Right ventricle myocardium superior (tissue), 1 donor: ENCODE measurements at places on chromosomes 16 and 17. TPM values are rescaled to one million over a fixed set of nuclear protein-coding genes. Genes with fewer than 3 reads are reported as not detected.

DNA sequence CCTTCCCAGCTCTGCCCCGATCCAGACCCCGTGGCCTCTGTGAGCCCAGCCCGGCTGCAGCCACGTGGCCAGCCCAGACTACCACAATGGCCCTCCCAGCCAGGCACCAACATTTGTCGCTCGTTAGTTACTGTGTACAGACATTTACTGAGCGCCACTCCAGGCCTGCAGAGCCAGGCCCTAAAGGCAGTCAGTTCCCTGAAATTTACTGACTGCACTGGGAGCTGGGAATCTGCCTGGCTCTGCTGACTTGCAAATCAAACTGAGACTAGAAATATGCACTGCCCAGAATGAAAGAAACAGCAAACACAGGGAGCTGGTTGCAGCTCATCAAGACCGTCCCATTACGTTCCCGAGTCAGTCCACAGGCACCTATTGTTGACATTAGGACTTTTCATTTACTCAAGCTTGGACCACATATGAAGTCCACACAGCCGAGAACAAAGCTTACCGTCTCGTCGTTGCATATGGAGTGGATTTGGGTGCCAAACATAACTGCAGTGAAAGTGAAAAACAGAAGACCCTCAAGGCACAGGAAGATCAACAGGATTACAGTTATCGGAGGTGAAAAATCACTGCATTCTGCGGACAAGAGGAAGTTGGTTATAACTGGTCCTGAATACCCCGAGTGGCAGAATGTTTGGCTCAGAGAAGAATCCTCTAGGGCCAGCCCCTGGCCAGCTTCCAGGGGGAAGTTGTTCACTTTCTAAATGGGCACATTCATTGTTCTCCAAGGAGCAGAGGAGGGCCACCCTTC lies 34.5 kb downstream of the ZDHHC7 start:
- peak; percentile 80 for DNase-seq

DNA sequence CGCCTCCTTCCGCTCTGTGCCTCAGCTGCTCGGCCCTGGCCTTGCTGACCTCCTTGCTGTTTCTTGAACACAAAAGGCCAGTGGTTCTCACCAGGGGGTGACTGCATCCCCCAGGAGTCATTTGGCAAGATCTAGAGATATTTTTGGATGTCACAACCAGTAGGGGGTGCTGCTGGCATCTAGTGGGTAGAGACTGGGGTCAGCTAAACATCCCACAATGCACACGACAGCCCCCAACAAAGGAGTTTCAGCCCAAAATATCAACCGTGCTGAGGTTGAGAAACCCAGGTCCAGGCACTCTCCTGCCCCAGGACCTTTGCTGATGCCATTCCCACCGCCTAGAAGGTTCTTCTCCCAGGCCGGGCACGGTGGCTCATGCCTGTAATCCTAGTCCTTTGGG lies 39.7 kb downstream of the ABCC6 start:
- DNase-seq = no peak

- DNase-seq = no peak
Measured at GRCh38 chr16:3242709-3243108, 7.8 kb upstream of the ZNF200 start.

- DNase-seq = no peak
Measured at GRCh38 chr17:50830352-50830751, 5.0 kb upstream of the WFIKKN2 start.

CHRNE gene
- 0.30 TPM for total RNA-seq

DNA sequence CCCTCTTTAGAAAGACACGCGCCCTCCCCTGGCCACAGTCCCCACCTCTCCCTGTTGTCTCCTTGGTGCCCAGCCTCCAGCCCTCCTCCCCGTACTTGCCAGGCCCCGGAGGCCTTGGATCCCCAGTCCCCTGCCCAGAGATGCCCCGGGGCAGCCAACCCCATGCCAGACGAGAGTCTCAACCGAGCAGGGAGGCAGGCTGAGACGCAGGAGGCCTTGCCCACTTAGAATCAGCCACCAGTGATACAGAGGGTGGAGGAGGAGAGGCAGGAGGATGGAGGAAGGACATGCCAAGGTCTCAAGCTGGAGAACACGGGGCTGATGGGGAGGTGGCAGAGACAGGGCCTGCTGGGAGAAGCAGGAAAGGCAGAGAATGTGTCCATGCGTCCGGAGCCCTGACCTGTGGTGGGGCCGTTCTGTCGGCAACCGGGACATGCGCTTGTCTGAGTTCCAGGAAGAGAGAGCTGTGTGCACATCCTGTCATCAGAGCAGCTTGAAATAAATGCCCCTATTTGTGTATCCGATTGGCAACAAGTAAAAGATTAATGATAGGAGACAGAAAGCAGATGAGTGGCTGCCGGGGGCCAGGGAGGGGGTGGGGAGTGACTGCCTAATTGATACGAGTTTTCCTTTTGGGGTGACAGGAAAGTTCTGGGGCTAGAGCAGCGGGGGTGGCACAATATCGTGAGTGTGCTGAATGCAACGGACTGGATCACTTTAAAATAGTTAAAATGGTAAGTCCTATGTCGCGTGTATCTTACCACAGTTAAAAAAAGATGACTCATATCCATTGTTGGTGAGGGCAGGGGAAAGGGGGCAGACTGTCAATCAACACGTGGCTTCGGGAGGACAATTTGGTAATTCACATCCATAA lies 44.7 kb upstream of the MEAK7 start:
- no peak for DNase-seq

- DNase-seq = no peak
Measured at GRCh38 chr17:80381416-80381923, 33.5 kb upstream of the ENDOV start.

TXNDC17 gene
- total RNA-seq = 44.5 TPM

DNA sequence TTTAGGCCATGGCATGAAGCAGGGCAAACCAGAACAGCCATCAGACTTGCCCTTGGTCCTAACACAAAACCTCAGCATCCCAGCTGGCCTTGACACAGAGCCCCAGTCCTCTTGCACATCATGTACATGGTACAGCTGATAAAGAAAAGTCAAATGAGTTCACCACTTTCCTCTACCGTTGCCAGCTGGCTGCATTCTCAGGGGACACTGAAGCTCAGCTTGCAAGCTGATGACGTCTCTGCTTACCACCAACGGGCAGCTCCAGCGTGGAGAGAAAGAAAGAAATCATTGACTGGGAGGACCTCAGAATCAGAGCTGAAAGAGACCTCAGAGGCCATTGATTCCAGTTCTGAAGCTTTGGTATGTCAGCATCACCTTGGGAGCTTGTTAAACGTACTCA lies 80.7 kb upstream of the CES5A start:
- DNase-seq = peak; percentile 85

- peak; percentile 55 for DNase-seq
Measured at GRCh38 chr17:75288770-75289114, 491 bp downstream of the SLC25A19 start.

SLC47A1 gene
- 3.7 TPM for total RNA-seq

DNA sequence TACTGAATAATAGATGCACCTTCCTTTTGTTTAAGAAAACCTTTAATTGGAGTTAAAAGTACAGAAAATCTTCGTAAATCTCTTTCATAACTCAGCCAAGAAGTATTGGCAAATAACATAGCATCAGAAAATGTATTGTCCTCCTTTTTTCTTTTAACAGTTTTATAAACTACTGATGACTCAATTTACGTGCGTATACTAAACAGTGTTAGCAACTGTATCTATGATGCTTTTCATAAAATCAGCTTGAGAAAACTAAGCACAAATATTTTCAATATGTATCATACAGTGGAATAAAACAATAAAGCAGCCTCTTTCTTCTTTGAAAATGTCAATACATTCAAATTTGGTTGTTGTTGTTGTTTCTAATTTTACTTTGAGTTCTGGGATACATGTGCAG lies 88.6 kb downstream of the STXBP4 start:
- DNase-seq = no peak

DNA sequence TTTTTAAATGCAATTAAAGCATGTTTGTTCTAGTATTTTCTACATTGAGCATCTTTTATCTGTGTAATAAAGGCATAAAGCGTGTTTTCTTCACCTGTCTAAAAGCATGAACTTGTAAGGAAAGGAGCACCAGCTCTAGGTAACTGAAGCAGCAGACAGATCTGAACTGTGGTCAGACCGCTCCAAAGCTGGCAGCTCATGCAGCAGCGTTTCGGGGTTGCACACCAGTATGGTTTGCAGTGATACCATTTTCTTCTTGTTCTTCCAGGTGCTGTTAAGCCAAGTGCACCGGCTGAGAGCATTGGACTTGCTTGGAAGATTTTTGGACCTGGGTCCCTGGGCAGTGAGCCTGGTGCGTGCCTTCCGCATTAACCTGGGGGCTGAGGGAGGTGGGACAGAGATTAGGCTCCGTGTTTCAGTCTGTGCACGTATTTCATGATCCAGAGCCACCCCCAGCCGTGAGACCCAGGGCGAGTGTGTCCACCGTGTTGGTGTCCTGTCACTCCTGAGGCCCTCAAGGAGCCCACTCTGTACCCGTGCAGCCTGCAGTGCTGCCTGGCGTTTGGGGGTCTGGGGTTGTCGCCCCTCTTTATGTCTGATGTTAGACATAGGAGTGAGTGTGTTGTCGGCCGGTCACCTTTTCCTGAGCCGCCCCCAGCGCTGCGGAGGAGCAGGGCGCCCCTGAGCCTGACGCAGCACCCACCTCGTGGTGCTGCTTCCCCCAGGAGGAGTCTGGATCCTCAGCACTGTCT lies 136.3 kb upstream of the CHMP6 start:
- no peak for DNase-seq

DNA sequence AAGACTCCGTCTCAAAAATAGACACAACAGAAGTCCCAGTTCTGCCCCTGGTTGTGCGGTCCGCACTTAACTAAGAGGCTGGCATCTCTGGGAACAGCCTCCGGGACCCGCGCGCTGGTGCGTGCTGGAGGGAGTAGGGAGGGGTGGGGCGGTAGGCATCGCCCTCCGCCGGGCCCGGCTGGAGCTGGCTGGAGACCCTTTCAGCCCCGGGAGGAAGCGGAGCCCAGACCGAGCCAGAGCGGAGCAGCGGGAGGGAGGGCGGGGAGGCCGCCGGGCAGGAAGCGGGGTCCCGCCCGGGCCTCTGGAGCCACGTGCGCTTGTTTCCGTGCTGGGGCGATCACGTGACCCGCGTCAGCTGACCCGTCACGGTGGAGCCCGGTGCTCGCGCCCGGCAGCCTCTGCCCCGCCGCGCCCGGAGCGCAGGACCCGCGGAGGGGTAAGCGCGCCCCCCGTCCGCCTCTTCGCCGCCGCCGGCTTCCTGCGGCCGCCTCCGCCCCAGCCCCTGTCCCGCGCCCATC lies at the start of gene WDR81:
WDR81 (plus strand) TSS at position 354 of the 518 bp plus-strand sequence. CDS start 256 bp downstream, outside the sequence.
- DNase-seq = peak; percentile 97

- DNase-seq = peak; percentile 86
Measured at GRCh38 chr17:76725580-76726230, 701 bp downstream of the JMJD6 start.

- DNase-seq = no peak
Measured at GRCh38 chr16:14132696-14133048, 61.6 kb downstream of the MRTFB start.

FOXL1 gene
- 0.75 TPM for total RNA-seq

DNASE1 gene
- total RNA-seq = 8.1 TPM

DNA sequence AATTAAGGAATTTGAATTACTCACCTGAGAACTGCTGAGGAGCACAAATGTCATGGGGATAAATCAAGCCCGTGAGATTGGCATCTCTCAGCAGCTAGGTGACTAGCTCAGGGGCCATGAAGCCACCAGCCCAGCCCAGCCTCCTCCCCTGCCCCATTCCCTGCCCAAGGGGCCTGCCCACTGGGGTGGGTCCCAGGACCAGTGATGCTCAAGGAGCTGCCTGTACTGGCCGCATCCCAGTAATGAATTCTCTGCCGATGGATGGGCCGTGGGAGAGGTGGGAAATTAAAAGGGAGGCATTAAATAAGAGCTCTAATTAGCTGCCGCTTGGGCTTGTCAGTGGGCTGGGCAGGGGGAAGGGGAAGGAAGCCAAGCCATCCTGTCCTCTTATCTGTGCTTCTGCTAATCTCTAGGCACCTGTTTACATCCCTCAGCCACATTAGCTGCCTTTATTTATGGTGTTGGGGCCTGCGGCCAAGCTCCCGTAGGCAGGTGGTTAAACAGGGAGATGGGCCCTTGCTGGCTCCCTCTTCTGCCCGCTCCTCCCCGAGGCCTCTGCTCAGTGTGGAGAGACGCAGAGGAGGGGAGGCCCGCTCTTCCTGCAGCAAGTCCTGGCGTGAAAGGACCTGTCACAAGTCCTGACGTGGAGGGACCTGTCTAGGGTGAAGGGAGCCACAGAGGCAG lies 48.8 kb downstream of the PIPOX start:
- DNase-seq = no peak

IQCK gene
- 6.5 TPM for total RNA-seq
